NCI-H1930 (cell line): ENCODE measurements at places on chromosomes 1 and 21.

- DNase-seq, result no peak
These were observed 193.3 kb upstream of the HMGB4 start for GRCh38 chr1:33670567-33670966.

DNA sequence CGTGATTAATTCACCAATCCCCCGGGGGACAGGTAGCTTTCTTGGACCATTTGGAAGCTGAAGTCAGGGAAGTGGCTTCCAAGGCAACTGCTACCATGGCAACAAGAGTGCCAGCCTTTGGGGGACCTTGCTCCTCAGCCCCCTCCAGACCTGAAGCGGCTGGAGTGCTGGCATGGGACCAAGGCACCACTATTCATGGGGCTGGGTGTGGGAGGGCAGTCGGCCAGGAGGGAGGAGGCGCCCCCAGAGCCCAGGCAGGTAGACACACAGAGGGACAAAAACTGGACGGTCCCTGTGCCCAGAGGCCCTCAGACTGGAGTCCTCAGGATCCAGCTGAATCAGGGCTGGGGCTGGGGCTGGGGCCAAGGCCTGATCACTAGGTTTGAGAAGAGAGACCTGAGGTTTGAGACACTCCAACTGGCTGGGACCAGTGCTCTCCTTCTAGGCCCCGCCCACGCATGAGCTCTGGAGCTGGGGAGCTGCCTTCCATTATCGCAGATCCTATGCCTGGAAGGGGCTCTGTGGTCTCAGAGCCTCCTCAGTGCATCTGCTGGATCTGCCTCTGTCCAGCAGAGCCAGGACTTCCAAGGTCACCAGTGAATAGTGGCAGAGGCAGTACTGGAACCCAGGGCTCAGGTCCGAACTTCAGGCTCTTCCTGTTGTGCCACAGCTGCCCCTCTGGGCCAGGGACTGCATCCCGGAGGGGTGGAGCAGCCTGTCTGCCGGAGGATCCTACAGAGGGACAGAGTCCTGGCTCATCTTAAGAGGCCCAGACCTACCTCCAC is 3.3 kb upstream of the KNCN start:
- DNase-seq, result no peak

- no peak for DNase-seq
These were observed 3.5 kb downstream of the NIPAL3 start for GRCh38 chr1:24418898-24419628.

- no peak for DNase-seq
These were observed 743 bp downstream of the PHF13 start for GRCh38 chr1:6614019-6614928.

- no peak for DNase-seq
These were observed 81.8 kb downstream of the GLUL start for GRCh38 chr1:182309631-182310351.

- no peak for DNase-seq
These were observed 4.2 kb downstream of the RSPO1 start for GRCh38 chr1:37630426-37631028.

DNA sequence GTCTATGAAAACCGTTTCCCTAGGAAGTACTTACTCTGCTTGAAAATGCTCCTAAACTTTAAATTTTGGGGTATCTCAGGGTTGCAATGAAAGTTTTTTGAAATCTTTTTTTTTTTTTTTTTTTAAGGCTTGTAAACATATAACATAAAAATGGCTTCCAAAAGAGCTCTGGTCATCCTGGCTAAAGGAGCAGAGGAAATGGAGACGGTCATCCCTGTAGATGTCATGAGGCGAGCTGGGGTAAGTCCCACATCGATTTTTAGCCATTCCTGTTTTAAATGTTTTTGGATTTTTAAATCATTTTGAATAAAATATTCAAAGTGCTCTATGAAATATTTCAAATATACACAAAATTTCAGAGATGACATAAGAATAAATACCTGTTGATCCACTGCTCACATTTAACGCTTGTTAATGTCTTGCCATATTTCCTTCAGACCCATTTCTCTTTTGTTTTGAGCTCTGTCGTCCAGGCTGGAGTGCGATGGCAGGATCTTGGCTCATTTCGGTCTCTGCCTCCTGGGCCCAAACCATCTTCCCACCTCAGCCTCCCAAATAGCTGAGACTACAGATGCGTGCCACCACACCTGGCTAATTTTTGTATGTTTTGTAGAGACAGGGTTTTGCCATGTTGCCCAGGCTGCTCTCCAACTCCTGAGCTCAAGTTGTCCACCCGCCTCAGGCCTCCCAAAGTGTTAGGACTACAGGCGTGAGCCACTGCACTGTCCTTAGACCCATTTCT is 1.3 kb downstream of the PARK7 start:
- DNase-seq, result no peak

DNA sequence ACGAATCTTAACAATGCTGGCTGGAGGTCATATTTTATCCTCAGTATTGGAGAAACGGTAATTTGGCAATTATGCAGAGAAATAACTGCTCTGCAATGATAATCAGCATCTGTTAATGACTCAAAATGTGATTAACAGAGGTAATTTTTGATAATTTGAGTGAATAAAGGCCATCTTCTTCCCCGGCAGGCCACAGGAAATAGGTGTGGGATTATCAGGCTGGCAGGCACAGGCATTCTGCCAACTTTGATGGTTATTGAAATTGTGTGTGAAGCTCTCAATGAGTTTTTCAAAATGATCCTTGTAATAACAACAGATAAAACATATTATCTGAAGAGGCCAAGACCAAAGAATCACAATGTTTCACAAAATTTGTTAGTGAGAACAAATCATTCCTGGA is 309.0 kb downstream of the PTGER3 start:
- peak; percentile 79 for DNase-seq

GRCh38 chr1:119815361-119815760 is 4.1 kb upstream of the REG4 start:
- no peak for DNase-seq

GRCh38 chr1:59597420-59598119 is 217.2 kb upstream of the HOOK1 start:
- DNase-seq, result no peak

- DNase-seq, result no peak
These were observed 36.2 kb upstream of the EPHA8 start for GRCh38 chr1:22527122-22527521.
